ENCODE measurements at places on chromosomes 3 and 15.

- DNase-seq, result no peak
Observed at GRCh38 chr15:99057697-99058420, 47.0 kb upstream of the SYNM start.

DNA sequence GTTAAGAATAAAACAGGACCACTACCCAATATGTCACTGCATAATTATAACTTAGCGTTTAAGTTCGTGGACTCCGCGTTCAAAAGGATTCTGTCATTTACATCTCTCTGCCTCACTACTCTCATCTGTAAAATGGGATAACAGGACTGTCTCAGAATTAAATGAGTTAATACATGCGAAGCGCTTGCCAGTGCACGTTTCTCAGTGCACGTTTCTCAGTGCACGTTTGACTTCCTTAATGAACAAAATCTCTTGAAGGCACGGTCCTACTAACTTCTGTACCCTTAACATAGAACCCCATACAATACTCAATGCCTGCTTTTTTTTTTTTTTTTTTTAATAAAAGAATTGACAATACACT, 499 bp downstream of the RABL3 start:
- no peak for DNase-seq

DNA sequence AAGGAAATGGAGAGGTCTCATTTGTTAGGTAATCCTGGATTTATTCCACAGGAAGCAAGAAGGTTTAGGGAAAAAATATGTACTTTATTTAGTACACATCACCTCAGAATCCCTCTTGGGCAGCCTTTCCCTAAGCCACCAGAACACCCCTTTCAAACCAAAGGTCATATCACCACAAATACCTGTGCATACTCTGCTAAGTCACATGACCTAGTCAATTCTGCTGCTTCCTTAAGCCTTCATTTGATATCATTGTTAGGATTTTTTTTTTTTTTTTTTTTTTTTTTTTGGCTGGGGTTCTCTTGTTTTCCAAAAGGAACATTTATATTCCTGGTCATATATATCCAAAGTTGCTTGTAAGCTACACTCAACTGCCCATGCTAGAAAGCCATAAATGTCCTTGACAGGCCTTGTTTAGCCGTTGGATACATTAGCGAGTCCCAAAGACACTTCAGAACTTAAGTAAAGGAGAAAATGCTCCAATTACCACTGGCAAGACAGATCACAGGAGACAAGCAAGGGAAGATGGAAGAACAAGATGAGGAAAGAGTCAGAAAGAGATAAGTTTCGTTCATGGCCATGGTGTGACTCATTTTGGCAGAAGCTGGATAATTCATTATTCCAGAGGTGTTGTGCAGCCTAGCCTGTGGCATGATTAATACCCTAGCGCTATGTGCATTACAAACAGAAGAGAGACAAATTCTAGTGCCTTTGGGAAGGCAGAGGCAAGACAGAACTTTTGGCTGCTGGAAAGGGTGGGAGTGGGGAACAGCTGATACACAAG, 155.6 kb upstream of the SLC2A2 start:
- DNase-seq, result no peak

DNA sequence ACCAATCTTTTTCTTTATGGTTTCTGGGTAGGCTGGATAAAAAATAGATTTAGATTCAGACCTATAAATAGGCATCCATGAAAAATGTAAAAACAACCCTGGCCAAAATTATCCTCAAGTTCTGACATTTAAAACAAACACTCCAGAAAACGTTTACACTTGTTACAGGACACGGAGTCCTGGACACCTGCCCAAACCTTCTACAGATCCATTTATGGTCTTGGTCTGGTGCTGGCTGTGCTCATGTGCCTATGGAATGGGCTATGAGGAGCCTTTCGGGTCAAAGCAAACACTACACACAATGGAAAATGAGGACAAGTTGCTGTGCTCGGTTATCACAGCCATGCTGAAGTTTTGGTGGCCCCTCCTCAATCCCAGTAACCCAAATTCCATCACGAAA, 108.1 kb downstream of the PDZRN3 start:
- no peak for DNase-seq

DNA sequence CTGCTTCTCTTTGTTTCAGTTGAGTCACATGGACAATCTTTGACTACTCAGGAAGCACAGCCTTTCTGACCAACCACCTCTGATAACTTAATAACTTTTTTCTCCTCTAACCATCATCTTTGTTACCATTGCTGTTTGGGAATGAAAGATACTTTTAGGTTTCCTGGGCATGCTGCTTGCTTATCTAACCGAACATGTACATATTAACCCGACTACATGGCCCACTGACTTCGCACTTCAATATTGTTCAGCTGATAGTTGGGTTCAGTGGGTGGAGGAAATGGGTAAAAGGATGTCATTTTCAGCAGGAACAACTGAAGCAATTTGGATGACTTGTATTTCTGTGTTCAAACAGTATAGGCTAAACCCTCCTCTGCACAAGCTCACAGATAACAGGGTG, 214.3 kb downstream of the SQOR start:
- no peak for DNase-seq

DNA sequence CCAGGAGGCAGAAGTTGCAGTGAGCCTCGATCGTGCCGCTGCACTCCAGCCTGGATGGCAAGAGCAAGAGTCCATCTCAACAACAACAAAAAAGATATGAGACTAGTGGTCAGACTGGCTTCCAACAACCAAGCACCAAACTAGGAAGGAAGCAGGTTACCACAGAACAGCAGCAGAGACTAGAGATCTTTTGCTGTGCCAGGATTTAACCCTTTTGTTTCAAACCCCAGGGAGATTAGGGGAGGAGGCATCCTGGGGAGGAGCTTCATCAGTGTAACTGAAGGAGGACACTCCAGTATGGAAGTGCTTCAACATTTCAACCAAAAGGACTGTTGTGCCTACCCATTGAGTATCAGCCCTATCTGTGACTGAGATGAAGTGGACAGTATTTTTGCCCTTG, 240.3 kb downstream of the ZIC1 start:
- DNase-seq, result no peak

Measured in stimulated activated CD4-positive, alpha-beta T cell treated with anti-CD3 and anti-CD28 coated beads, Interleukin-12 subunit alpha, Interleukin-12 subunit beta, amount 100 ng/mL, for 48 hours (primary cell).